ENCODE measurements at places on chromosomes 5 and 9. TPM values are rescaled to one million over a fixed set of nuclear protein-coding genes. Genes with fewer than 3 reads are reported as not detected.

CHSY3 gene
- total RNA-seq, result not detected

OBP2B gene
- total RNA-seq, result not detected

RNF130 gene
- total RNA-seq, result 10.3 TPM

C5orf58 gene
- total RNA-seq, result not detected

- no peak for DNase-seq
Observed at GRCh38 chr5:143600396-143601075, 197.1 kb upstream of the NR3C1 start.

- no peak for DNase-seq
Observed at GRCh38 chr9:129351058-129351641, 173.1 kb upstream of the IER5L start.

DNA sequence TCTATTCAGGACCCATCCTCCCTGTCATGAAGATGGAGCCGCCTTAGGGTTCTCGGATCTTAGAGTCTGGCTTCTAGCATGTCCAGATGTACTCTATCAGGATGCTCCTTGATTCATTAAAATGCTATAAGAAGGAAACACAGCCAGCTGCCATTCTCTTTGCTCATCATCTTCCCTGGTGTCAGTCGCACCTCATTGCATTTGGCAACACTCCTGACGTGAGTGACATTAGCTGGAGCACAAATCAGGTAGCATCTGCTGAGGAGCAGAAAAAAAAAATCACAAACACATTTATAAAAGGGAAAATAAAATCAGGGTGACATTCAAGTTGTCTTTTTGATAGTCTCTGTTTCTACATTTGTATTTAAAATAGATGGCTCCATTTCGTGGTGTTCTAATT, 226.1 kb upstream of the NMUR2 start:
- DNase-seq, result no peak

GRCh38 chr5:114312658-114313057, 49.2 kb upstream of the KCNN2 start:
- DNase-seq, result no peak

All from activated naive CD4-positive, alpha-beta T cell treated with anti-CD3 and anti-CD28 coated beads for 36 hours (primary cell).